ENCODE measurements at places on chromosomes 2 and 18.

GRCh38 chr2:161373942-161374341 lies 42.2 kb upstream of the TBR1 start:
- no peak for DNase-seq

DNA sequence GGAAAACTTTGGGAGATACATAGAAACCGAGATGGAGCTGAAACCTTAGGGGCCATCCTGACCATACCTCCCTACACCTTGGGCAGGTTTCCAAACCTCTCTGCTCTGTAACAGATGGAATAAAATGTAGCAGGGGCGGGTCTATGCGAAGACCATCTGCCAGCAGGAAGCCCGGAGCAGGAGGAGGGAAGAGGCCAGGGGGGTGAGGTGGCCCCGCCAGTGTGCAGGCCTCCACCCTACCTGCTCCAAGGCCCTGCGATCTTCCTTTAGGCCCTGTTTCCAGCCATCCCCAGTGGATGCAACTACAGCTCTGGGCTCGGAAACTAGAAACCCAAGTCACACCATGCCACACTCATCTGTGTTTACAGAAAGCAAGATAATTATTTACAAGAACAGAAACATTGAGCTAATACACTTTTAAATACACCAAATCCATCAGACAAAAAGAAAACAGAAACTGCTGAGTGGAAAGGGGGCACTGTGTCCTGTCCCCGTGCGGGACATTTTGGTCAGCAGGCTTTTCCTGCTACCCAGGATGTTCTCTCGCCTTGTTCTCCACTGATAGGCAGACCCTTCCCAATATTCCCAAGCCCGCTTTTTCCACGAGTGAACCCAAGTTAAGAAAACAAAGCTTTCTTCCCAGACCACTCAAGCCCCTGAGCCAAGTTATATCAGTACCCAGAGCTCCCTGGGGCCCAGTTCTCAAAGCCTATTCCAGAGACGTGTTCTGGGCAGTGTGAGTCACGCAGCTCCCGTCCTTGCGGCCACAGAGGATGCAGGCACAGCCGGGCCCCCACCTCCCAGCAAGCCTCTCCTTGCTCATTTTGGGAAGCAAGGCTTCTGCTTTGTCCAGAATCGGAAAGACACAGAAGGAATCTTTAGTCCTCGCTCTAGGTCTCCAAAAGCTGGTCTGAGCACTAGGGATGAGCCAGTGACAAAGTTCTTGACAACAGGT lies 17.3 kb downstream of the CIB4 start:
- no peak for DNase-seq

DNA sequence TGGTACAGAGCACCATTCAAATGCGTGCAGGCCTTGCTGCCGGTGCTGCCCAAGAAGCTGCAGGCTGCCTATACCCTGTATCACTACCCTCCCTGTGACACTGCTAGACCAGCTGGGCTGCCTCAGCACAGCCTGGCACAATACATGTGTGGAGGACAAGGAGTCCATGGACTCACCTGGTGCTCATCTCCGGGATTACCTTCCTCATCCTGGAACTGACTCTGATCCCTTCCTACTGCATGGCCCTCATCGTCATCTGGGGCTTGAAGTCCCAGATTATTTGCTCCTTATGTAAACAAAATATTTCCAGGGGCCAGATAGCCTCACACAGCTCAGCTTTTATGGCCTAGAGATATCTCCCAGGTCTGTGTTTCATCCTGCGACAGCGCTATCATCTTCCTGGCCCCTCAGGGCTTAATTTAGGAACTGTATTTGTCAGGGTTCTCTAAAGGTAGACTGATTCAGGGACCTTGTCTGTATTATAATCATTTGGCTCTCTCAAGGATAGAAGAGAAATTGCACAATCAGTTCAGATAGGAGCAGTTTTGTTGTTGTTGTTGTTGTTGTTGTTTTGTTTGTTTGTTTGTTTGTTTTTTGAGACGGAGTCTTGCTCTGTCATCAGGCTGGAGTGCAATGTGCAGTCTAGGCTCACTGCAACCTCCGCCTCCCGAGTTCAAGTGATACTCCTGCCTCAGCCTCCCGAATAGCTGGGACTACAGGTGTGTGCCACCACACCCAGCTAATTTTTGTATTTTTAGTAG lies 42.9 kb downstream of the WDR75 start:
- no peak for DNase-seq

GRCh38 chr2:223991611-223992010 lies 34.3 kb downstream of the MRPL44 start:
- DNase-seq: no peak

DNA sequence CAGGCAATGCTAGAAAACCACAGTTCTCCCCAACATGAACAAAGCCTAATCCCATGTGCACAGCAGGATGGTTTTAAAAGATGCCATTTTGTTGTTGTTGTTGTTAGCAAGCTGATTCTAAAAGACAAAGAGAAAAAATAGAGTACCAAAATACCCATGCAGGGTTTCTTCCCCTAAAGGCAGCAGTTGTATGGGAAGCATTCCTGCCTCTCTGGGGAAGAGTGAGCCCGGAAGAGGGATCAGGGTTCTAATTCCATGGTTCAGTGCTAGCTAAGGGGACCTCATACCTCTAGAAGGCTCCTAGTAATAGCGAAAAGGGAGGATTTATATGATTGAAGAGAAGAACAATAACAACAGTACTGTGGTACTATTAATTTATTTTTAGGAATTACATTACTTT lies 327.6 kb downstream of the DPP10 start:
- no peak for DNase-seq
